Stomach (tissue), 19 donors: ENCODE measurements at places on chromosomes 1 and 21. TPM values are rescaled to one million over a fixed set of nuclear protein-coding genes. Genes with fewer than 3 reads are reported as not detected.

The NCAM2 gene
- 0.87 TPM for total RNA-seq

The LCE1C gene
- not detected for total RNA-seq

The MEX3A gene
- not detected for total RNA-seq

The GPR153 gene
- 2.3 TPM for total RNA-seq

The HCRTR1 gene
- total RNA-seq = not detected

The LRRC71 gene
- total RNA-seq = not detected

The HES3 gene
- not detected for total RNA-seq

The C2CD4D gene
- total RNA-seq = 0.58 TPM

The ZMYM4 gene
- total RNA-seq = 104 TPM

The DVL1 gene
- total RNA-seq = 143 TPM

The MSH4 gene
- total RNA-seq = 0.18 TPM

The SIK1 gene
- 93.4 TPM for total RNA-seq

The CRYAA gene
- not detected for total RNA-seq

The FCRL5 gene
- not detected for total RNA-seq

The BMP8A gene
- not detected for total RNA-seq

The C8A gene
- total RNA-seq = not detected

The PLEKHN1 gene
- 0.29 TPM for total RNA-seq

The TMEM200B gene
- not detected for total RNA-seq

The RPE65 gene
- total RNA-seq = not detected

The CRYBG2 gene
- 1.8 TPM for total RNA-seq

The TNFRSF9 gene
- total RNA-seq = not detected

The ZMPSTE24 gene
- total RNA-seq = 67.7 TPM

The OR14K1 gene
- total RNA-seq = not detected

The ICOSLG gene
- total RNA-seq = 3.1 TPM

The ARID4B gene
- total RNA-seq = 82.3 TPM

The PGM1 gene
- 63.7 TPM for total RNA-seq

The RIMS3 gene
- 4.7 TPM for total RNA-seq

The LRRIQ3 gene
- not detected for total RNA-seq

The F13B gene
- total RNA-seq = 1.5 TPM

The FCER1G gene
- 4.5 TPM for total RNA-seq

The LIN28A gene
- total RNA-seq = not detected

The RGS8 gene
- total RNA-seq = not detected

The SPATA46 gene
- not detected for total RNA-seq

The CGN gene
- total RNA-seq = 21.4 TPM

The KCNN3 gene
- total RNA-seq = 1.2 TPM

The CLCA2 gene
- total RNA-seq = not detected
